Activated T-cell treated with anti-CD3 and anti-CD28 coated beads for 48 hours (primary cell): ENCODE measurements at places on chromosomes 6 and 20.

DNA sequence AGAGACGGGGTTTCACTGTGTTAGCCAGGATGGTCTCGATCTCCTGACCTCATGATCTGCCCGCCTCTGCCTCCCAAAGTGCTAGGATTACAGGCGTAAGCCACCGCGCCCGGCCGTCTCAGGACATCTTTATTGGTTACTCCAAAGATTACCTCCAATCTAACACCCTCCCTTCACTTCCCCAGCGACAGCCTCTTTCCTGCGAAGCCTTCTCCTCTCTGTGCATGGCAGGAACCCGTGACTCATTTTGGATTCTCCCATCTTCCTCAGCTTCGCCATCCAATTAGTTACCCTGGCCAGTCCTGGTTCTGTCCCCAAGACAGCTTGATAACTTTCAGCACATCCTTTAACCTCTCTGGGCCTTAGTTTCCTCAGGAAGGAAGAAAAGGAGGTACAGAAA, 51.3 kb upstream of the TOX2 start:
- DNase-seq, result no peak

DNA sequence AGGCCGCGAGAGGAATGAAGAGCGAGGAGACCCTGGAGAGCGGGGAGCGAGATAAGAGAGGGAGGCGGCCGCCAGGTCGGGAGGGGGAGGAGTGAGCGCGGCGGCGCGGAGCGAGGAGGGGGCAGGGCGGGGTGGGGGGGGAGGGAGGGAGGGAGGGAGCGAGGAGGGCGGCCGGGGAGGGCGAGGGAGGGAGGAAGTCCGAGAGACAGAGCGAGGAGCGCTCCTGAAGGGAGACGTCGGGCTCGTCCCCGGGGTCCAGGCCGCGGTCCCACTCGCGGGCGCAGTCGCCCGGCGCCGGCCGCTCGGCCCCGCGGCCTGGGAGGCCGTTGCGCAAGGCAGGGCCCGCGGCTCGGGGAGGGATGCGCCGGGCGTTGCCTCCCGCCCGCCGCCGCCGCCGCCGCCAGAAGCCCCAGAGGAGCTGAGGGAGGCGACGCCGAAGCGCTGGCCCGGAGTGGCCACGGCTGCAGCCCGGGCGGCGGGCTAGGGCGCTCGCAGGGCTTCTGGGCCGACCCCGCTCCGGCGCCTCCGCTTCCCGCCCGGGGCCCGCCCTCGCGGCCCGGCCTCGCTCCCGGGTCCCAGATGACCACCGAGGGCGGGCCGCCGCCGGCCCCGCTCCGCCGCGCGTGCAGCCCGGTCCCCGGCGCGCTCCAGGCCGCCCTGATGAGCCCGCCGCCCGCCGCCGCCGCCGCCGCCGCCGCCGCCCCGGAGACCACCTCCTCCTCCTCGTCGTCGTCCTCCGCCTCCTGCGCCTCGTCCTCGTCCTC, at the start of gene FOXF2:
Gene FOXF2 (plus strand): TSS at position 208 of the 764 bp plus-strand sequence. CDS start 372 bp downstream, at position 580.
- DNase-seq, result no peak

DNA sequence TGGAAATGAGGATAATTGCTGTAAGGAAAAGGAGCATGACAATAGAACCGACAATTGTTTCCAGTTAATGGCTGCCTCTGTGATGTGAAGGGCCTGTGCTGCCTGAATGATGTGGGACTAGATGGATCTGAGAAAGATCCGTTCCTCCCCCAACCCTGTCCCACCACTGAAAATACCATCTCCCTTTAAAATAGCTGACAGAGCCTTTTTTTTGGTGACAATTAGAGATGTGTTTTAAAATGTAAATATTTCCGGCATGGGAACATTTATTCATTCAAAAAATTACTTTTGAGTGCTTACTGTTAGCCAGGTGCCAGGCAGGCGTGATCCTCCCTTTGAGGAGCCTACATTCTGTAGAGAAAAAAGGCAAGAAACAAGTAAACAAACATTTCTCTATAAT, 72.4 kb upstream of the SUPT3H start:
- DNase-seq, result no peak

DNA sequence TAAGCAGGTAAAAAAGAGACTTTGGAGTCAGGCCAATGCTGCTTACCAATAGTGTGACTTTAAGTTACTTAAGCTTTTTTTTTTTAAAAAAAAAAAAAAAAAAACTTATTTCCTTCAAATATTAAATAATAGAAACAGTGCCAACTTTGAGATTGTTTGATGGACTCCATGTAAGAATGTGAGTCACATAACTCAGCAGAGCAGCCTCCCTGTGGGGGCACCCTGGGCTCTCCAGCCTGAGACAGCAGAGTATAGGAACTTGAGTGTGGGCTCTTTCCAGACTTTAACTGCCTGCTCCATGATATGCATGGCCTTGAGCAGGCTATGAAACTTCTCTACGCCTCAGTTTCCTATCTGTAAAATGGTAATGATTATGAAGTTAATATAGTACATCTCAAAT, 113.3 kb upstream of the SAMD5 start:
- DNase-seq, result no peak

GRCh38 chr20:23126281-23127061, 40.3 kb upstream of the CD93 start:
- no peak for DNase-seq

DNA sequence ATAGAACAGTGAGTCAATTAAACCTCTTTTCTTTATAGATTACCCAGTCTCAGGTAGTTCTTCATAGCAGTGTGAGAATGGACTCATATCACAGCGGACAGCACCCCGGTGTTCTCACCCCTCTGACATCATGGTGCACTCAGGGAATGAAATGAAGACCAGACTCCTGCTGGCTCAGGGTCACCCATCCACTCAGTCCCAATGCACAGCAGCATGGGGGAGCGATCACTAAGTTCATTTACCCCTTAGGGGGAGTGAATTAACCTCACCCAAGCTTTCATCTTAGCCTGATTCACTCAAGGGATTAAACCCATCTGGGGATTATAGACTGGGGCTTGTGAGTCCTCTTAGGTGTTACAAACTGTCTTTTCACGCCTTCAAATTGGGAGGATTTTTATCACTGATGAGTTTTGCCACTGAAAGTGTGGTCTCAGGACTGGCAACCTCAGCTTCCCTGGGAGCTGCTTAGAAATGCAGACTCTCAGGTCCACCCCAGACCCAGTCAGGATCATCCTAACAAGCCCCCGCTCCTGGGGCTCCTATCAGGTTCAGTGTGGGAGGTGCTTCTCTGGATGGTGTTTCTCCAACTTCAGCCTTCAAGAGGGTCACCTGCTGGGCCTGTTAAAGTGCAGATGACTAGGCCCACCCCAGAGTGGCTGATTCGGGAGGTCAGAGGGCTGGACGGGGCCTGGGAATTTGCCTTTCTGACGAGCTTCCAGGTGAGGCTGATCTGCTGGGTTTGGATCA, 44.3 kb upstream of the FRMD1 start:
- no peak for DNase-seq

GRCh38 chr6:157298216-157298724, 25.0 kb downstream of the TMEM242 start:
- no peak for DNase-seq

- no peak for DNase-seq
Observed at GRCh38 chr6:9517806-9518205, 897.1 kb downstream of the TFAP2A start.

GRCh38 chr6:148239801-148240460, 102.7 kb upstream of the SASH1 start:
- no peak for DNase-seq

- no peak for DNase-seq
Observed at GRCh38 chr20:38109591-38110524, 55.2 kb downstream of the TGM2 start.

DNA sequence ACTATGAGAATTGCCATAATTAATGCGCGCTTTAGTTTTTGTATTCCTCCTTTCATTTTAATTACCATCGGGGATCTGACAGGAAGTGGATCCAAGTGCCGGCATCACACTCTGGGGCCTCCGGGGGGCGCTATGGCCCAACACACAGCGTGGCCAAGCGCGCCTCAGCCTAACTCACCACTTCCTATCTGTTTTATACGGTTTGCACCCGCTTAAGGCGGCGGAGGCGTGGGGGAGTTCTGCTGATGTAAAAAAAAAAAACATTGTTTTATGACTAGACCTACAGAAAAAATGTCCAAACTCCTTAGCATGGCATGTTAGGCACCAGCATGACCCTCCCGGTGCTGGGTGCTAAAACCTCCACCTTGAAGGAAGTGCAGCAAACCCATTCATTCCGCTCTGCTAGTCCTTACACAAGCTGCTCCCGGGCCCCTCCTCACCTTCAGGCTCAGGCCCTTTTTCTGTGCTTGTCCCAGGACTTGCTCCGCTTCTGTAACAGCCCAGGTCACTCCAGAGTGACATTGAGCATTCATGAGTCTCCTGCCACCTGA, 4.5 kb upstream of the EBF4 start:
- DNase-seq, result peak; percentile 71

DNA sequence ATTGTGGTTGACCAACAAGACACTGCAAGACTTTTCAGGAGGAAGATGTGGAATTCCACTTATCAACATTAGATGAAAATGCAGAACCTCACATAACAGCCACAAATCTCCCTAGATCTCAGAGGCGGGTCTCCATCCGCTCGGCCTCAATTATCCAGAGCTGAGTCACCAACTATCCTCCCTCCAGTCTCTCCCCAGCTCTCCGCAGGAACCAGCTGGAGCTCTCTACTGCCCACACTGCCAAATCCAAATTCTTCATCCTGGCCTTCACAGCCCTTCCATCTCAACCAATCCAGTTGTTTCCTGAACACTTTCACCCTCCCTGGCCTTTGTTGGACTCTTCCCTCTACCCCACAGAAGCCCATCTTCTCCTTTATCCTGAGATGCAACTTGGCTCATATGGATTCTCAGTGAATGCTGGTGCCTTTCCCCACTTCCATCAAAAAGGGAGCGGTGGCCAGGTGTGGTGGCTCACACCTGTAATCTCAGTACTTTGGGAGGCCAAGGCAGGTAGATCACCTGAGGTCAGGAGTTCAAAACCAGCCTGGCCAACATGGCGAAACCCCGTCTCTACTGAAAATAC, 3.5 kb upstream of the TGIF2 start:
- no peak for DNase-seq

GRCh38 chr6:103236923-103237322, 1622.8 kb downstream of the HACE1 start:
- DNase-seq, result no peak

DNA sequence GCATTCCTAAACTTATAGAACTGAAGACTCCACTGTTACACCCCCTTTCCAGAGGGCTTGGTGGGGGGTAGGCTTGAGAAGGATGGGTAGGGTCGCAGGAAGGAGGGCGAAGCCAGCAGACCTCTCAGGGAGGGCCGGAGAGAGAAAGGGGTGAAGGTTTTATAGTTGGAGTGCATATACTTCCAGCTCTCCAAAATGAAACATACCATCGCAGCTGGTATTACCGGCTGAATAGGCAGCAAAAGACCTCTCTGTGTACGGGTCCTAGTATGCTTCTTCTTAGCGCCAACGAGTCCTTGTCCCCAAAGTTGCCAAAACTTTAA, 1.0 kb upstream of the VGLL2 start:
- no peak for DNase-seq

DNA sequence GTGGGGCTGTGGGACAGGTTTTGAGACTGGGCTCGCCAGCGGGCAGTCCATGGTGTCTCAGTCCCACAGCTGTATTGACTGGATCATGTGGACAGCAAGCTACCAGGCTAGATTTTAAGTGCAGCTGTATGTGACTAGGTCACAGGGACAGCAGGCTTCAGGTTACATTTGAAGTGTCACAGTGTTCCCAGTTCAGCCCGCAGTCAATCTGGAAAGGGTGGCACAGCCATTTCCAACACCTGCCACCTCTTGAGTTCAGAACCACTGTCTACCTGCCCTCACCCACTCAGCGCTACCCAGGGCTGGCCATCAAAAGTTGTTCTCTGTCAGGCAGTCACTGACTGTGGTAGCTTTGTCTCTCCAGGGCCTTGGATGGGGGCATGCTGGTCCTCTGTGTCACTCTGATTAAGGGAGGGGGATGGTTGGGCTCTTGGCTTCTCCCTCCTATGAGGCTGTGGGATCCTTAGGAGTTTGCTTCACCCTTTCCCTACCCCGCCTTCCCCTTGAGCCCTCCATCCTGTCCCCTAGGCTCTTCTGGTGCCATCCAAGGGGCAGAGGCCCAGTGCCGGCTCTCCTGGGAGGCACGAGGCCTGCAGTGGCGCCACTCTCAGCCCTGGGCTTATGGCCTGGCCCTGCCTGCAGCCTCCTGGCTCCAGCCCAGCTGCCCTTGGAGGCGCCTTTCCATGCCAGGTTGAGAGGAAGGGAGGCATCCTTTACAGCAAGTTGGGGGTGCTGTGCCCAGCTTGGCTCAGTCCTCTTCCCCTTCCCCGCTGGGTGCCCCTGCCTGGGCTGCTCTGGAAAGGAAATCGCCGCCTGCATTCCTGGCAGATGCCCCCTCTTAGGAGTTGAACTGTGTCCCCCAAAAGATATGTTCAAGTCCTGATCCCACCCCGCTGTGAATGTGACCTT, 44.9 kb downstream of the PNLDC1 start:
- no peak for DNase-seq

- no peak for DNase-seq
Observed at GRCh38 chr6:2734488-2735166, 16.1 kb downstream of the MYLK4 start.

- DNase-seq, result no peak
Observed at GRCh38 chr6:5004373-5005037, 668 bp upstream of the RPP40 start.

DNA sequence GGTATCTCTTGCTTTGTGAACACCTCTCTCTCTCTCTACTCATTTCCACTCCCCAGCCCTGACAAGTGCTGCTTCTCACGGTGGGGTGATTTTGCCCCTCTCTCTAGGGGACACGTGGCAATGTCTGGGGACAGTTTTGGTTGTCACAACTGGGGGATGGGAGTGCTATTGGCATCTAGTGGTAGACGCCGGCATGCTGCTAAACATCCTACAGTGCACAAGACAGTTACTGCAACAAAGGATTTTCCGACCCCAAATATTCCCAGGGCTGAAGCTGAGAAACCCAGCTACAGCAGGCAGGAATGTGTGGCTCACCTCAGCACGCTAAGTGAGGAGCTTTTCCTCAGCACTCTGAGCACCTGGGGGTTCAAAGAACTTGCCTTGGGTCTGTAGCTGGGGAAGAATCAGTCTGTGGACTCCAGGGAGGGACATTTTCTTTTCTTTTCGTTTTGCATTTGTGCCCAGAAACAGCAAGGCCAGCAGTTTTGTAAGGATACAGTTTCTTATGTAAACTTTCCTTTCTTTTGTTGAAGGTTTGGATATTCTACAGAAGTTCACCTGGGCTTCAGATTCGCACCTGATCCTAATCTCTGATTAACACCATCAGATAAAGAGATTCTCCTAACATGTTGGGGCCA, 246.9 kb upstream of the ZFP64 start:
- no peak for DNase-seq

GRCh38 chr6:144737998-144738397, 452.9 kb downstream of the UTRN start:
- no peak for DNase-seq
